KBM-7 (cell line): ENCODE measurements at places on chromosomes 3 and 15.

GRCh38 chr3:124772081-124772831, 42.0 kb downstream of the UMPS start:
- peak; percentile 68 for DNase-seq

DNA sequence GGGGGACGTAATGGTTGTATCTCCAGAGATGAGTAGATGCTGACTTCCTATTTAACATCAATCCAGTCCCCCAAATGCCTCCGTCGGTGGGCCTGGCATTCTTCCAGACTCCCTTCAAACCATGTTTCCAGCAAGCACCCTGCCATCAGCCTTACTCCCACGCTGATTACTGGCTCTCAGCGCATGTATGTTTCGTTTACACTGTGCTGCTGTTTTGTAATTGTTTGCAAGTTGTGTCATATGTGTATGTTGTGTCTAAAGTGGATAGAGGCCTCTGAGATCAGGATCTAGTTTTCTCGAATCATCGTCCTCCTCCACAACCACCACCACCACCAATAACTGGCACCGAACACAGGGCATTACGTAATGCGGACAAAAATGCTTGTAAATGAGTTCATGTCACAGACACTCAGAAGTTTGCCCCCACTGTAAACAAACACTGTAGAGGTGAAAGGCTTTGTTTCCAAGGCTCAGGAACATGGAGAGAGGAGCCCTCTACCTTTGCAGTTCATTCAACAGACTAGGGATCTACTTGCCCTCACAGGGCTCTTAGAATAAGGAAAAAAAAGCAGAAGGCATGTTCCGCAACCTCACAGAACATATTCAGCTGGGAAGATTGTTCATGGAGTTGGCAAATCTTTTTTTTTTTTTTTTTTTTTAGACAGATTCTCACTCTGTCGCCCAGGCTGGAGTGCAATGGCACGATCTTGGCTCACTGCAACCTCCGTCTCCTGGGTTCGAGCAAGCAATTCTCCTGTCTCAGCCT, 46.1 kb upstream of the SEMA4B start:
- DNase-seq: peak; percentile 33

GRCh38 chr15:49096090-49096750, 50.0 kb upstream of the SECISBP2L start:
- DNase-seq: no peak

GRCh38 chr15:89533861-89534544, 37.6 kb upstream of the RHCG start:
- no peak for DNase-seq

- peak; percentile 58 for DNase-seq
Measured at GRCh38 chr15:74307827-74308811, 59.3 kb downstream of the CYP11A1 start.

DNA sequence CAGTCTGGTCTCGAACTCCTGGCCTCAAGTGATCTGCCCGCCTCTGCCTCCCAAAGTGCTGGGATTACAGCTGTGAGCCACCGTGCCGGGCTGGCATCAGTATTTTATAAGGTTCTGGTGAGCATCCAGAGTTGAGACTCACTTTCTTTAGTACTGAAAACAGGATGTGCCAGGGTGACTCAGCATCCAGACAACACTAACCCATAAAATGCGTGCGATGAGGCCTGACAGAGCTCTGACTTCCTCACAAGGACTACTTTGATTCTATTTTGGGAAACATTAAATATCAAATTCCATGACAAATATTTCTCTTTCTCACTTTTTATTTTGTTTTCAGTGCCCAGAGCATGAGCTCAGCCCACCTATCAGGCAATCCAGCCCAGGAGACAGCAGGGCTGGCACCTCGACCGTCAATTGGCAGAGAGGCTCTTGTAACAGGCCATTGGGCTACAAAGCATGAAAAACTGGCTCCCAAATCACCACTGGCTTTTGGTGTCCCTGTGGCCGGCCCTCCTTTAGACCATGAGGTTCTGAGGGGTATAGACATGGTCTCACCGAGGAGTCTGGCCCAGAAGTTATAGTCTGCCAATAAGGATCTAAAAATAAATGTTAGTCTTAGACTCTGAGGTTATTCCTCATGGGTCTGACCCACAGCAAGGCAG, 75.0 kb downstream of the FEM1B start:
- DNase-seq: peak; percentile 94
